ENCODE measurements at places on chromosomes 4 and X.

DNA sequence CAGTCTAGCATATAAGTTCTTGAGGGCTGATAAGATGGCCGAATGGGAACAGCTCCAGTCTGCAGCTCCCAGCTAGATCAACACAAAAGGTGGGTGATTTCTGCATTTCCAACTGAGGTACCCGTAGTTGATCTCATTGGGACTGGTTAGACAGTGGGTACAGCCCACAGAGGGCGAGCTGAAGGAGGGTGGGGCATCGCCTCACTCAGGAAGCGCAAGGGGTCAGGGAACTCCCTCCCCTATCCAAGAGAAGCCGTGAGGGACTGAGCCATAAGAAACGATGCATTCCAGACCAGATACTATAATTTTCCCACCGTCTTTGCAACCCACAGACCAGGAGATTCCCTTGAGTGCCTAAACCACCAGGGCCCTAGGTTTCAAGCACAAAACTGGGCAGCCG is 109.0 kb downstream of the RPS6KA6 start:
- H3K27me3 ChIP-seq: no peaks in the 10 kb centered on the region
- H3K36me3 ChIP-seq: no peaks in the 10 kb centered on the region
- H3K4me1 ChIP-seq: no peaks in the 10 kb centered on the region
- no peak for DNase-seq

DNA sequence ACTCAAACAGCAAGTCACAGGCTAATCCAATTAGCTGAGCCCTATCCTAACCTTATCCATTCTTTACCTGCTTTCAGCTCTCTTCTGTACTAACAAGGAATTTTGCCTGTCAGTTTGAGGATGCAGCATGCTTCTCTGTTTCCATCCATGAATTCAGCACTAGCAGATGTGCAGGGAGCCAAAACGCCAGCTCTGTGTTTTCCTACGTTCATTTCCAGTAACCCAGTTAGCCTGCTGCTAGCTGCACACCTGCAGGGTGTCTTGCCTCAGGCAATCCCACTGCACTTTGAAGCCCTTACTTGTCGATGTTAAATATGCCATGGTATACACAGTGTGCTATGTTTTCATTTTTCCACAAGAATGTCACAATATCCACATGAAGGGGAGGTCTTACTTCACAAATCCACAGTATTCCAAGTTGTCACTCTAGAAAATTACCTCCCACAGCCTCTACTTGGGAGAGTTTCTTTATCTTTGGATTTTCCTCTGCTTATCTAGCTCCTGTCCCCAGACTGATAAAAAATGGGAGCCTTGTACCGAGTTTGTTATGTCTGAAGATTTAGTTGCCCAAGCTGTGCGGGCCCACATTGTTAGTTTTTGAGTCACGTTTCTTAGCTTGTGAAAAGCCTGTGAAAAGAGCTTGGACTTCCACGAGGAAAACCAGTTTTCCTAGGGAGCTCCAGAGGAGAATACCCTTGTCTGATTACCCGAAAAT is 127.6 kb upstream of the HHIP start:
- H3K4me3 ChIP-seq: no peak overlapping the region
- H3K4me1 ChIP-seq: no peaks in the 10 kb centered on the region
- H3K27ac ChIP-seq: no peak overlapping the region
- no peaks in the 10 kb centered on the region for H3K36me3 ChIP-seq
- H3K27me3 ChIP-seq: no peaks in the 10 kb centered on the region
- DNase-seq: no peak

DNA sequence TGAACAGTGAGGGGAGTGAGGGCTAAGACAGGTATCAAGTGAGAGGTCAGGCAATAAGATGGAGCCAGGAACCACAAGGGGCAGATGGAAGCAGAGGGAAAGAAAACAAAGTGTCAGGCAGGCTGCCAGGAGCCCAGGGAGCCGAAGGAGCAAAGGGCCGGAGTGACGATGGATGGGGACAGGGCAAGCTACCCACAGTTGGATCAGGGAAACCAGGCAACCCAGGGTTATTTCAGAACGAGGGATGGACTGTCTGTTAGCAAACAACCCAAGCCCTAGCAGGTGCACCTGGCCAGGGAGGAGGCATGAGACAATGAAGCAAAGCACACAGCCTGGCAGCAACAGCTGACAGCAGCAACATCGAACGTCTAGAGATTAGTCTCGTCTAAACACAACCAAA is 39.2 kb downstream of the SEL1L3 start:
- no peak overlapping the region for H3K4me3 ChIP-seq
- DNase-seq: no peak
- no peaks in the 10 kb centered on the region for H3K27me3 ChIP-seq

- no peaks in the 10 kb centered on the region for H3K36me3 ChIP-seq
- peaks cover 18% of the 10 kb centered on the region for H3K27me3 ChIP-seq
- H3K4me1 ChIP-seq: peaks cover 6% of the 10 kb centered on the region
- peak within 1 kb of the TSS; percentile 51 for H3K4me3 ChIP-seq
These were observed at the start of gene DGKQ for GRCh38 chr4:973431-974397. DGKQ (minus strand) TSS chr4:973569; CDS start chr4:973482, 87 bp downstream.

GRCh38 chr4:124868495-124868894 is 156.0 kb upstream of the ANKRD50 start:
- H3K27me3 ChIP-seq: no peaks in the 10 kb centered on the region
- no peaks in the 10 kb centered on the region for H3K36me3 ChIP-seq
- peaks cover 4% of the 10 kb centered on the region for H3K4me1 ChIP-seq
- no peak overlapping the region for H3K27ac ChIP-seq

GRCh38 chr4:114334884-114335330 is 263.7 kb upstream of the UGT8 start:
- no peaks in the 10 kb centered on the region for H3K36me3 ChIP-seq
- no peak overlapping the region for H3K4me3 ChIP-seq
- no peaks in the 10 kb centered on the region for H3K27me3 ChIP-seq

DNA sequence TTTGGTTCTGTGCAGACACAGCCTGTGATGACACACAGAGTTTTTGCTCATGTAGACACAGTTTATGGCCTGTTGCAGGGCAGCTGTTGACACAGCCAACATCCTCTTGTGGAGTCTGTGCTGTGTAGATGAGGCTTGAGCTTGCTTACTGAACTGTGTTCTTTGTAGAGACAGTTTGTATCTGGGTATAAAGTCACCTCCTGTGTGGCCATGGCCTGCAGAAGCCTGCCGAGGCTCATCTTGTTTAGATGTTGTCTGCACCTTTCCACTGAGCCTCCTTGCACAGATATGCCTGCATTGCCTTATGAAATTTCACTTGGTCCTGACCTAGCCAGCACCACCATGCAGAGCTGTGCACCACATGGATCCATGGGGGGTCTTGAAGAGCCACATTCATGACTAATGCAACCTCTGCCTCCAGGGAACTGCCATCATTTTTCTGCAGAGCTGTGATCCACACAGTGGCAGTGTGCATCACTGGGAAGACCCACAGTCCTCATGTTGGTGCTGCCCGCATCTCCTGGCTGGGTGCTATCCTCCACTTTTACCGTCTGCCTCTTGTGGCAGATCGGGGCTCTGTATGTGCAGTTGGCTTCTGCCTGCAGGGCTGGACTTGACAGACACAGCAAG is 198.0 kb upstream of the MAMLD1 start:
- H3K27me3 ChIP-seq: no peaks in the 10 kb centered on the region
- H3K4me1 ChIP-seq: no peaks in the 10 kb centered on the region
- no peaks in the 10 kb centered on the region for H3K36me3 ChIP-seq
- H3K27ac ChIP-seq: no peak overlapping the region

GRCh38 chr4:89733946-89734345 is 103.0 kb downstream of the SNCA start:
- H3K36me3 ChIP-seq: no peaks in the 10 kb centered on the region
- no peaks in the 10 kb centered on the region for H3K27me3 ChIP-seq
- no peak for DNase-seq
- no peaks in the 10 kb centered on the region for H3K4me1 ChIP-seq
- no peak overlapping the region for H3K4me3 ChIP-seq

GRCh38 chr4:7662507-7662846 is 227.7 kb upstream of the PSAPL1 start:
- no peaks in the 10 kb centered on the region for H3K27me3 ChIP-seq
- H3K4me1 ChIP-seq: peaks cover 4% of the 10 kb centered on the region
- no peak overlapping the region for H3K4me3 ChIP-seq
- no peak for DNase-seq
- H3K36me3 ChIP-seq: no peaks in the 10 kb centered on the region

- H3K27ac ChIP-seq: no peak overlapping the region
- H3K27me3 ChIP-seq: peaks cover 5% of the 10 kb centered on the region
- no peaks in the 10 kb centered on the region for H3K4me1 ChIP-seq
- H3K4me3 ChIP-seq: no peak overlapping the region
- DNase-seq: no peak
- no peaks in the 10 kb centered on the region for H3K36me3 ChIP-seq
These were observed 40.2 kb downstream of the PJA1 start for GRCh38 chrX:69125094-69125493.

DNA sequence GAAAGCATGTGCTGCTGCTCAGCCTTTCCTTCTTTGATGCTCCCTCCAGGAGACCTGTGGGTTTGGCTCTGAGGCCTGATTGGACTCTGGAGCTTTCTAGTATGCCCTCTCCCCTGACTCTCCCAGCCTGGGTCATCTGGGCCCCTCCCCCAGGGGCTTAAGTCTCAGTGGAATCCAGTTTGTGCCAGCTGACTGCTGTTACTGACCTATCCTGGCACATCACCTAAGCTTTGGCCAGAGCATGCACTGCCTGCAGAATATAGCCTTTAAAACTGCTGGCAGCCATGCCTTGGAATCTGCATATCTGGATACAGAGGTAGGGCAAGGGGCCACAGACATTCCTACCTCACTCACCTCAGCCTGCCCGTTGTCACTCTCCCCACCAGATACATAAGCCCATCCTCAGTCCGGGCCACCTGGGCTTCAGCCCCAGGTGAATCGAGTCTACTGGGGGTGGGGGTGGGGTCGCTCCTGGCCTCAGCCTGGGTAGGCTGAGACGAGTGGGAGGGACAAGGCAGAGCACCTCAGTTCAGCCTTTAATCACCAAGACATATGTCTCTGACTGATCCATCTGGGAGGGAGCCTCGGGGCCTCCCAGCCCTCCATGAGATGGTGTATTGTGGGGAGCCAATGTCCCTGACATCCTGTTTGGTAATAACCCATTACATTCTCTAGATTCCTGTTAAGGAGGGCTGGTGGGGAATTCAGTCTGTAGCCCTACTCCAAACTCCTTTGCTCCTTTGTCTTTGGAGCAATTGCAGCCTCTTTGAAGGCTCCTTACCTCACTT is 61.2 kb downstream of the STARD8 start:
- H3K27ac ChIP-seq: no peak overlapping the region
- no peaks in the 10 kb centered on the region for H3K4me1 ChIP-seq
- no peaks in the 10 kb centered on the region for H3K27me3 ChIP-seq

DNA sequence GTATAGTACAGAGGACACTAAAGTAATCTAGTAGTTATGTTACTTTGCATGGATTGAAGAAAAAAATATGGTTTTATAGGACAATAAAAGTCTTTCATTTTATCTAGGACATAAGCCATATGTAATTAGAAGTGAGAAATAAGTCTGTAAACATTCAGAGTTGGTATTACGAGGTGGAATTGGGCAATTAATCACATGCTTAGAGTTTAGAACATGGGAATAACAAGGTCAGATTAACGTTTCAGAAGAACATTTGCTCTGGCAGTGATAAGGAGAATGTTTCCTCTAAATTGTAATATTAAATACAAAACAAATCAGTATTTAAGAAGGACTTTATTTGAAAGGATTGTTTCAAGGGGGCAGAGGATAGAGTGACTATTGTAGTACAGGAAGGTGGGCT is 15.6 kb upstream of the SULT1E1 start:
- no peaks in the 10 kb centered on the region for H3K27me3 ChIP-seq
- no peaks in the 10 kb centered on the region for H3K4me1 ChIP-seq
- H3K27ac ChIP-seq: no peak overlapping the region
- no peak overlapping the region for H3K4me3 ChIP-seq

All from H1 (cell line).